Inflammatory macrophage (primary cell): ENCODE measurements at places on chromosomes 1 and 21.

GRCh38 chr1:85259912-85260274 lies 431 bp upstream of the C1orf52 start:
- DNase-seq = no peak

GRCh38 chr21:37045149-37045548 lies 27.7 kb downstream of the PIGP start:
- no peak for DNase-seq

- DNase-seq = no peak
Measured at GRCh38 chr1:117770981-117771531, 158.4 kb downstream of the GDAP2 start.

- DNase-seq = no peak
Measured at GRCh38 chr1:245957427-245957826, 549.7 kb downstream of the SMYD3 start.

DNA sequence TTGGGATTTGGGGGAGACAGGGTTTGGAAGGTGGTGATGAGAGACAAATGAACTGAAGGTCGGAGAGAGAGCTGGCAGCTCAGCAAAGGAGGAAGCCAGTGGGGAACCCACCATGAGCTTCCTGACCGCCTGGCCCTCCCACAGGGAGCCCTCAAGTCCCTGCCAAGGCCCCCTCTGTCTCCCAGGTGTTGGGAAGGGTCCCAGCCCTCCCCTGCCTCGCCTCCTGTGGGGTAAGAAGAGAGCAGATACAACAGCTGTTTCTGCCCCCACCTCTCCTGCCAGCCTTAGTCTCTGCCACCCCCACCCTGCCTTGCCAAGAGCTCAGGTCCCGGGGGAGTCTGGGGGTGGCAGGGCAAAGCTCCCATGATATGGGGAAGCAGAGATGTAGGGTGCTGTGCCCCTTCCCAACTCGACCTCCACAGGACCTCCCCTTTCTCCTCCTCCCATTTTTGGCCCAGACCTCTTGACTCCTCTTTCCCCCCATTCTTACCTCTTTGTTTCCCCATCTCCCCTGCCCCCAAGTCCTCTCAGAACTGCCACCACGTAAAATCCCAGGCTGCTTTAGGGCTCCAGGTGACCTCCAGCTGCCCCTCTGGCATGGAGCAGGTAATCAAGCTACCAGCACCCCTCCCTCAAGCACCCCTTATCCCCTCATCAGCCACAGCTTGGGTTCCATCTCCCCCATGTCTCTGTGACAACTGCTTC lies 556 bp downstream of the S100A1 start:
- no peak for DNase-seq

DNA sequence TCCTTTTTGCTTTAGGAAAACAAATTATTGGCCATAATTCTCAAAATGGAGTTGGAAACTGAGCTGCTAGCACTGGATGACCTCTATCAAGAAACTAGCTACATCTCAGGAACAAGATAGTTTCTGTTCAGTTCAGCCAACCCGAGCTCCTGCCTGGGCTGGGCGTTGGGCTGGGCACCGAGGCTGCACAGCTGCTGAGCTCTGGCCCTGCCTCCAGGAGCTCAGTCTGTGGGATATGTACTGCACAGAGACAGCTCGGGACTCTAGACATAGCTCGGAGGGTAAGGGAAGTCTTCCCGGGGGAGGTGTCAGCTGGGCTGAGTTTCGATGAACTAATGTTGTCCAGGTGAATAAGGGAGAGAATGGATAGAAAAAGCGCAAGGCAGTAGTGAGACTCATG lies 24.5 kb upstream of the SLC1A7 start:
- DNase-seq = no peak

GRCh38 chr1:52474807-52475206 lies 70.4 kb downstream of the PRPF38A start:
- DNase-seq = no peak

- DNase-seq = no peak
Measured at GRCh38 chr1:182587666-182588499, 1.2 kb downstream of the RNASEL start.

GRCh38 chr1:89516055-89516454 lies 8.6 kb upstream of the LRRC8B start:
- peak; percentile 44 for DNase-seq

- DNase-seq = no peak
Measured at GRCh38 chr1:206593351-206593925, 18.8 kb downstream of the EIF2D start.

DNA sequence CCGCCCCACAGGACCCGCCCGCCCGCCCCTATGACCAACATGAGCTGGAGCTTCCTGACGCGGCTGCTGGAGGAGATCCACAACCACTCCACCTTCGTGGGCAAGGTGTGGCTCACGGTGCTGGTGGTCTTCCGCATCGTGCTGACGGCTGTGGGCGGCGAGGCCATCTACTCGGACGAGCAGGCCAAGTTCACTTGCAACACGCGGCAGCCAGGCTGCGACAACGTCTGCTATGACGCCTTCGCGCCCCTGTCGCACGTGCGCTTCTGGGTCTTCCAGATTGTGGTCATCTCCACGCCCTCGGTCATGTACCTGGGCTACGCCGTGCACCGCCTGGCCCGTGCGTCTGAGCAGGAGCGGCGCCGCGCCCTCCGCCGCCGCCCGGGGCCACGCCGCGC lies 7.9 kb upstream of the IBA57 start:
- DNase-seq = no peak

GRCh38 chr1:74412244-74412643 lies 100.2 kb downstream of the LRRC53 start:
- no peak for DNase-seq

DNA sequence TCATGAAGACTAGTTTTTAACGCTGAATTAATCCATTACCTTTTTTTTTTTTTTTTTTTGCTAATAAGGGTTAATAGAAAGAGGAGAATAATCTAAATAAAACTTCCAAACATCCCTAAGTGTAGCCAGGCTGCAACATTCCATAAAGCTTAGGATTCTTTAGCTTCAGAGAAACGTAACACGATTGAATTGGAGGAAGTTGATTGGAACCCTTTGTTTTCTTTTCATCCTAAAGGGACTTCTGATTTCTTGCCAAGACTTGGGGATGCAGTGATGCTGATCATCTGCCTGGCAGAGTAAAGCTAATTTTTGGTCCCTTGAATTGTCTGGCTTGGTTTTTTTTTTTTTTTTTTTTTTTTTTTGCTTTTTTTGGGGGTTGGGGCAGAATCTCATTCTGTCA lies 142.9 kb downstream of the VPS13D start:
- no peak for DNase-seq

DNA sequence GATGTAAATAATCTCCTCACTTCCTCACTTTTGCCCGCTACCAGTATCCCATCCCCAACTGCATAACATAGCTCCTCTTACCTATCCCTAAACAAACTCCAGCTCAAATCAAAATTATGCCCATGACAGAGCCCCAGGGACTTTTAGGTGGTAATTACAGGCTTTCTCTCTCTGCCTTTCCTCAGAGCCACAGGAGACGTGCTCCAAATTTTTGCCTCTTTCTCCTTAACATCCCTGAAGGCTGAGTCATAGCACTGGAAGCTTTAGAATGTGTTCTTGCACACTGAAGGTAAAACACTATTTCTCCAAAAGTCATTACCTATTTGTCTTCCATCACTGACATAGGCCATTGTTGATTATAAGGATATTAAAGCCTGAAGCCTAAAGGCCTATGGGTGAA lies 263.5 kb upstream of the PLD5 start:
- DNase-seq = no peak

DNA sequence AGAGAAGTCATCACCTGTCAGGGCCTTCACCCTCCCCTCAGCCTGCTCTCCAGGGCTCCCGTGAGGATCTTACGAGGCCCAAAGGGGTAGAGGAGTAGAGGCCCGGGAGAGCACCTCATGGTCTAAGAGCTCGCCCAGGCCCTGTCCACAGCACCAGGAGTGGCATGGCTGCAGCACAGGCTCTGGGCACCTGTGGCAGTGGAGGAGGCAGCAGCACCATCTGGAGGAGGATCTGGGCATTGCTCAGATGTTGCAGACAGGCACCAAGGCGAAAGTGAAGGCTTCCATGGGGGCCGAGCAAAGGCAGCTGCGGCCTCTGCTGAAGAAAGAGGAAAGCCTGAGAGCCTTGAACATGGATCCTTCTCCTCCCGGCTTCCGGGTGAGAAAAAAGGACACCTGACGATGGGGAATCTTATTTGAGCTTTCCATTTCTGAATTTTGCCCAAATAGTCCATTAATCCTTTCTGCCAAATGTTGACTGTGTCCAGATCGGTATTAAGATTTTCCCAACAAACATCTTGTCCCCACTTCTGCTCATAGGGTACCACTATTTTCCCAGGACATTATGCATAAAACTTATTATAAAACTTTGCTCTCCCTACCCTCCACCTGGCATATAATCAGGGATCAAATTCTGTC lies 604.7 kb downstream of the PTPRC start:
- peak; percentile 39 for DNase-seq

DNA sequence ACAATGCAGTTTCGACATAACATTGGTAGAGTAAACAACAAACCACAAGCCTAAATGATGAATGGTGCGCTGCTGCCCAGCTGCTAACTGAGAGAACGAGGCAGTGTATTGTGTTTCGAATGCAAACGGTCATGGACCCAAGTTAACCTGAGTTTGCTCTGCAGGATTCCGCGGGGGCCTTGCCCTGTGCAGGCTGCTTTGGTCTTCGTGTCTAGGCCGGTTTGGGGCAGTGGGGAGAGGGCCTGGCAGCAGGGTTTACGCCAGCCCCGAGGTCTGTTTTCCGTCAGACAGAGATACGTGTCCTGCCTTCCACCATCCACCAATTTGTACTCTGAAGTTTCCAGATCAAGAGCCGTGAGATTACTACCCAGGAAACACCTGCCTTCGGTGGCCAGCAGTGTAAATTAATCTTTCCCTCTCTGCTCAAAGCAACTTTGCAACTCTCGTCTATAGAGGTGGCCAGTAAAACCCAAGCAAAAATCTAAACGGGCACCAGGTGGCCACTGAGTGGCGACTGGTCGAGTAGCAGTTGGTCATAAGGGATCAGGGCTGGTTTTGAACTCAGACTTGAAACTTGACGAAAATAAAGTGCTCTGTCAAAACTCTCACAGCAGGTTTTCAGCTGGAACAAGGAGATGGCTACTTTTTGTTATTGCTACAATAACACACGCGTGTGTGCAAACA lies 6.3 kb upstream of the PRDM15 start:
- DNase-seq = no peak

DNA sequence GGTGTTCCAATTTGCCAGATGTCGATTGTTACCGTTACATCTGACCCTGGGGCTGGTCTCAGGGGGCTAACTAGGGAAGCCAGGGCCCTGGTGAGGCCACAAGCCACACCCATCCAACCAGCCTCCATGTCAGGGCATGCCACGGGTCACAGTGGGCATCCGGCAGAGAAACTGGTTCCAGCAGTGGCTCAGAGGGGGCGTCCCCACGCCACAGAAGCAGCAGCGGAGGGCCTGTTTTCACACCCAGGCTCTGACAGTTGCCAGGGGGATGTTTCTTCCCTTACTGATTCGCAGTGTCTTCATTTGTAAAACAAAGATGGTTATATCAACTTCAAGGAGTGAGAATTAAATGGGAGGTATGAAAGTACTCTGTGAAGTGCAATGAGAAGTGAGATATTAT lies 75.0 kb upstream of the COX20 start:
- DNase-seq = no peak

DNA sequence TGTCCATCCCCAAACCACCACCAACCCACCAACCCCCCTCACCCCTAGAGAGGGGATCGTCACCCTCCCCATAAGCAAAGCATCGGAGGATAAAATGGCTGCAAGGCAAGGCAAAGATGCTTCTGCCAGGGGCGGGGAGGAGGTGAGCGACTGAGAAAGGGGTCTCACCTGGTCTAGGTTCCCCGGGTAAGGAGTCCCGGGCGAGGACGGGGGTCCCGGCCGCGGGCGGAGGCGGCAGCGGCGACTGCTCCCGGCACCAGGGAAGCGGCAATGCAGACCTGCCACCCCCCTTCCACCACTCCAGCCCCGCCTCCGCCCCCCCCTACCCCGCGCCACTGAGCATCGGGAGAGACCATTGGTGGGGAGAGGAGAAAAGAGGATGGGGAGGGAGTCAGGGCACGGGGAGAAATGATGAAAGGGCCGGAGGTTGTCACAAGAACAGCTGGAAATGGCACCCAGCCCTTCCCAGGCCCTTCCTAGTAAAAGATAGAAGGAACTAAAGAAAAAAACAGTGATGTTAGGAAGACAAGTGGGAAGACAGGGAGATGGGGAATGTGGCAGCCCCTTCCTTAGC lies at the start of gene SV2A:
Gene SV2A, minus strand, starts transcription at position 274 of the 574 bp plus-strand sequence. CDS start 4,004 bp downstream, outside the sequence.
- no peak for DNase-seq

DNA sequence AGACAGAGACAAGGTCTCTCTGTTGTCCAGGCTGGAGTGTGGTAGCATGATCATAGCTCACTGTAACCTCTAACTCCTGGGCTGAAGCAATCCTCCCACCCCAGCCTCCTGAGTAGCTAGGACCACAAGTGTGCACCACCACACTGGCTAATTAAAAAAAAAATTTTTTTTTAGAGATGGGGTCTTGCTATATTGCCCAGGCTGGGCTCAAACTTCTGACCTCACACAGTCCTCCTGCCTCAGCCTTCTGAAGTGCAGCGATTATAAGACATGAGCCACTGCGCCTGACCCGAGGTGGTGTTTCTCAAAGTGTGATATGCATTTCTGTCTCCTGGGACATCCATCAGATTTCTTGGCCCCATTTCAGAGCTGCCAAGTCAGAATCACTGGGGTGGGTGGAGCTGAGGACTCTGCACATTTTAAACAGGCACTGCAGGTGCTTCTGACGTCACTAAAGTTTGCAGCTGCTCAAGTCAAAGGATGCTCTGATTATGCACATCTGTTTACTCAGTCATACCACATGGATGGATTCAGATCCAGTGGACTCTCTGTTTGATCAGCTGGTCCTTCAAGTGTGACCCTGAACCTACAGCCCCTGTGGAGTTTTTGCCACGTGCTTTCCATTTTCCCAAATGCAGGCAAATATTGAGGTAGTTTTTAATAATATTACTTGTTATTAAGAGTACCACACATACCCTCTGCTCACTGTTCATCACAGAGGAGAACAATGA lies 21.4 kb downstream of the TGFB2 start:
- DNase-seq = no peak

DNA sequence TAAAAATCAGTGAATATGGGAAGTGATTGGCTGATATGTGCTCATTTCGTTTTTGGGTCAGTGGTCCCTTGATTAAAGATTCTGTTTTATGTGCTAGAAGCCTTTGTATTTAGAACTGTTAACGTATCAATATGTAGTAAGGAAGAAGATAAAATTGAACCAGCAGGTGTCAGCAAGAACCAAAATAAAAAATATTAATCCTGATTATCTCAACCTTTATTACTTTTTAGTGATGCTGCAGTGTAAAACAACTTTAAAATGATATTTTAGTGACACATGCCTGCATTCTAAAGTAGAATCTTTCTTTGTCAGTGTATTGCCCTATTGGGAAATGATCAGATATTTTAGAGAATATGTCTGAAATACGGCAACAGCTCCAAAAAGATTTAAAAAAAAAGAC lies 49.5 kb downstream of the NEK7 start:
- no peak for DNase-seq

GRCh38 chr1:2990376-2991115 lies 30.7 kb upstream of the ACTRT2 start:
- DNase-seq = no peak

DNA sequence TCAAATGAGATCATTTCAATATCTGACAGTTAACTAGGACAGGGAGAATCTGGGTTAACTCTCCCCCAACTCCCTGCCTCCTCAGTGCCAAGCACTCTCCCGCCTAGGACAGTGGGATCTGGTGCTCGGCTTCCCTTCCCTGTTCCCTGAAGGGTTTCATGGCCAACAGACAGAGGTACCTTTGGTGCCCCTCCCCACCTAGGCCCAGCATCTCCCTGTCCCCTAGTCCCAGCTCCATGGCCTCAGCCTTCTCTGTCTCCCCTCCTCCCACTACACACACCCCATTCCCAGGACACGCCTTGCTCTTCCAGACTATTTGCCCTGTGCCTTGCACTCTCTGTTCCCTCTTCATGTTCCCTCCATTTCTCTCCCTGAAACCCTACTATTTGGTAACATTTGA lies 77.1 kb downstream of the CD247 start:
- DNase-seq = no peak
